ENCODE measurements at places on chromosomes 3 and 15.

GRCh38 chr3:182330646-182331045 is 462.7 kb upstream of the ATP11B start:
- no peaks in the 10 kb centered on the region for H3K27me3 ChIP-seq
- H3K36me3 ChIP-seq: no peaks in the 10 kb centered on the region
- no peak for DNase-seq
- no peaks in the 10 kb centered on the region for H3K4me1 ChIP-seq
- H3K27ac ChIP-seq: no peak overlapping the region

GRCh38 chr15:83854321-83854720 is 200.4 kb downstream of the ADAMTSL3 start:
- DNase-seq: no peak
- H3K4me3 ChIP-seq: no peak overlapping the region
- no peaks in the 10 kb centered on the region for H3K36me3 ChIP-seq
- no peaks in the 10 kb centered on the region for H3K27me3 ChIP-seq
- peaks cover 33% of the 10 kb centered on the region for H3K4me1 ChIP-seq

GRCh38 chr15:49855917-49856637 is 235.2 kb downstream of the DTWD1 start:
- H3K4me1 ChIP-seq: no peaks in the 10 kb centered on the region
- no peaks in the 10 kb centered on the region for H3K27me3 ChIP-seq
- DNase-seq: peak; percentile 14
- no peak overlapping the region for H3K4me3 ChIP-seq
- no peak overlapping the region for H3K27ac ChIP-seq
- no peaks in the 10 kb centered on the region for H3K36me3 ChIP-seq

- H3K4me1 ChIP-seq: peaks cover 5% of the 10 kb centered on the region
- no peak overlapping the region for H3K4me3 ChIP-seq
- no peak overlapping the region for H3K27ac ChIP-seq
- H3K27me3 ChIP-seq: no peaks in the 10 kb centered on the region
- peaks cover 52% of the 10 kb centered on the region for H3K36me3 ChIP-seq
- peak; percentile 21 for DNase-seq
Measured at GRCh38 chr3:47404955-47405790, 24.4 kb downstream of the PTPN23 start.

DNA sequence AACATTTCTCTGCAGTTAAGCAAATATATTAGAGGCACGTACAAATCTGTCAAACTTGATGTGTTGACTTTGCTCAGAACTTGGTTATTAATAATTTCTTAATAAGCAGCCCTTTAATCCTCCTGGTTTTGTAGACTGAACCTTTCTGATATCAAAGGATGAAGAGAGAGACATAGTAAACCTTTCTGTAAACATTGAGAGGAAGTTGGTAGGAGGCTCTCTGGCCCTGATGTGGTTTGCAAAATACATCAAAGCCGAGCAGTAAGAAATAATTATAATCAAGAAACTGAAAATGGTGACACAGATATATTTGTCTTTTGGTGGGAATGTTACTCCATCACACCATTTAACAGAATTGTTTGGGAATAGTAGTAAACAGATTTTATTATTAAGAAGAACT is 111.9 kb downstream of the OXSM start:
- no peaks in the 10 kb centered on the region for H3K36me3 ChIP-seq
- no peak overlapping the region for H3K27ac ChIP-seq
- no peak overlapping the region for H3K4me3 ChIP-seq

DNA sequence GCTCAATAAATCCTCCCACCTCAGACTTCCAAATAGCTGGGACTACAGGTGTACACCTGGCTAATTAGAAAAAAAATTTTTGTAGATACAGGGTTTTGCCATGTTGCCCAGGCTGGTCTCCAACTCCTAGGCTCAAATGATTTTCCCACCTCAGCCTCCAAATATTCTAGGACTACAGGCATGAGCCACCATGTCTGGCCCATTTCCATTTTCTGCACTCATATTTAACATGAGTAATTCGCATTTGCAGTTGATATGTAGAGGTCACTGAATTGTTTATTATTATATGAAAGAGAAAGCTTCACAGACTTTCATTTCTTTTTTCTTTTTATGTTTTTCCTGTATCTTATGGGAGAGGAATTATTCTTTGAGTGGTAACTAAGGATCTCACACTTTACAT is 492.7 kb downstream of the CNTN3 start:
- H3K36me3 ChIP-seq: no peaks in the 10 kb centered on the region
- H3K27ac ChIP-seq: no peak overlapping the region
- no peaks in the 10 kb centered on the region for H3K27me3 ChIP-seq
- no peak overlapping the region for H3K4me3 ChIP-seq

DNA sequence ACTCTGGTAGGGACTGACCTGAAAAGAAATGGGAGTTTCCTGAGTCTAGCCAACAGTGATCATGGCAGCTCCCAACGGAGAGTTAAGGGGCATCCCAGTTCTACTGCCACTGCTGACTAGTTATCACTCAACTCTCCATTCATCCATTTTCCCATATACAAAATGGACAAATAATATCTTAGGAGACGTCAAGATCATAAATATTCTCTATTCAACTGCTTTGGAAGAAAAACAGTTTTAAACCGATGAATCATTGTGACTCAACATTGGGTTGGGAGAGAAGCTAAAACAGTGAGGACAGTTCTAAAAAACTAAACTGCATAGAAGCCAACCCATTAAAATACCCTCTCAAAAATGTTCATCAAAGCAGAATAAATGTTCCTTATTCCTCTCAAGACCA is 57.6 kb upstream of the CHRM5 start:
- H3K27me3 ChIP-seq: no peaks in the 10 kb centered on the region
- no peak for DNase-seq
- H3K4me3 ChIP-seq: no peak overlapping the region
- no peak overlapping the region for H3K27ac ChIP-seq

DNA sequence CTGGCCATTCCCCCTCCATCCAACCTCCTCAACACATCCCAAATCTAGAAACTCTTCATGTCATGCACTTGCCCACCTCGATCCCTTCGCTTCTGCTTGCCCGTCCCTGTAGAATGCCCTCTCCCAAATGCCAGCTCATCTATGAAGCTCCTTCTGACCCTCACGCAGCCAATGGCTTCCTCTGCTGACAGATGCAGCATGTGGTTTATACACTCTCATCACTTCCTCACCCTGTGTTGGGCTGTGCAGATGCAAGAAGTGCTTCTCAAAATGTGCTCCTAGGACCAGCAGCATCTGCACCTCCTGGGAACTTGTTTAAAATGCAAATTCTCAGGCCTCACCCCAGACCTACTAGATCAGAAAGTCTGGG is 51.7 kb downstream of the SEMA5B start:
- H3K4me3 ChIP-seq: no peak overlapping the region
- no peak overlapping the region for H3K27ac ChIP-seq
- peaks cover 29% of the 10 kb centered on the region for H3K4me1 ChIP-seq
- no peak for DNase-seq
- H3K27me3 ChIP-seq: no peaks in the 10 kb centered on the region
- H3K36me3 ChIP-seq: no peaks in the 10 kb centered on the region

DNA sequence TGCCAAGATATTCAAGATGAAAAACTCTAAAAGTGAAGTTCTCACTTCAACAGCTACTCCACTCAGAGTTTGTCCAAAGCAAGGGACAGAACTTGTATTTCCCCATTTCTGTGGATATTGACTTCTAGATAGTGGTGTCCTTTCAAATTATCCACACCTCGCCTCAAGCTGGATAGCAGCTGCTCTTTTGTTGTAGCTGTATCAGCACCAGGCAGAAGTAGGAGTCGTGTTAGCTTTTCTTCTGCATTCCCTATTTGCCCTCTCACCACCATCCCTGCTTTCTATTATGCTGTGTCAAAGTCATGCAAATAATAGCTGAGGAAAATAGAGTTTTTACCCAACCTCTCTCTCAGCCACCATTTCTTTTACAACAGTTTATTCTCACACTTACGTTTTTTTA is 303.8 kb downstream of the EPHA3 start:
- H3K4me3 ChIP-seq: no peak overlapping the region
- no peak overlapping the region for H3K27ac ChIP-seq
- no peaks in the 10 kb centered on the region for H3K27me3 ChIP-seq
- DNase-seq: no peak

GRCh38 chr15:71337197-71337845 is 222.1 kb downstream of the THSD4 start:
- no peaks in the 10 kb centered on the region for H3K36me3 ChIP-seq
- no peaks in the 10 kb centered on the region for H3K27me3 ChIP-seq
- H3K4me1 ChIP-seq: peaks cover 11% of the 10 kb centered on the region
- DNase-seq: peak; percentile 72

GRCh38 chr3:81216192-81216591 is 545.3 kb downstream of the GBE1 start:
- no peaks in the 10 kb centered on the region for H3K36me3 ChIP-seq
- no peaks in the 10 kb centered on the region for H3K4me1 ChIP-seq
- no peak for DNase-seq
- H3K27ac ChIP-seq: no peak overlapping the region
- H3K27me3 ChIP-seq: no peaks in the 10 kb centered on the region

GRCh38 chr15:36370731-36371112 is 208.7 kb upstream of the CDIN1 start:
- no peak overlapping the region for H3K27ac ChIP-seq
- no peaks in the 10 kb centered on the region for H3K4me1 ChIP-seq
- no peak for DNase-seq
